AG10803 (cell line): ENCODE measurements at places on chromosomes 13 and 19.

- DNase-seq, result no peak
Measured at GRCh38 chr19:2038284-2039088, 12.6 kb downstream of the MKNK2 start.

GRCh38 chr19:10036601-10037071 is 23.4 kb downstream of the RDH8 start:
- peak; percentile 19 for DNase-seq

GRCh38 chr13:51557875-51558612 is 26.2 kb upstream of the WDFY2 start:
- peak; percentile 74 for DNase-seq

DNA sequence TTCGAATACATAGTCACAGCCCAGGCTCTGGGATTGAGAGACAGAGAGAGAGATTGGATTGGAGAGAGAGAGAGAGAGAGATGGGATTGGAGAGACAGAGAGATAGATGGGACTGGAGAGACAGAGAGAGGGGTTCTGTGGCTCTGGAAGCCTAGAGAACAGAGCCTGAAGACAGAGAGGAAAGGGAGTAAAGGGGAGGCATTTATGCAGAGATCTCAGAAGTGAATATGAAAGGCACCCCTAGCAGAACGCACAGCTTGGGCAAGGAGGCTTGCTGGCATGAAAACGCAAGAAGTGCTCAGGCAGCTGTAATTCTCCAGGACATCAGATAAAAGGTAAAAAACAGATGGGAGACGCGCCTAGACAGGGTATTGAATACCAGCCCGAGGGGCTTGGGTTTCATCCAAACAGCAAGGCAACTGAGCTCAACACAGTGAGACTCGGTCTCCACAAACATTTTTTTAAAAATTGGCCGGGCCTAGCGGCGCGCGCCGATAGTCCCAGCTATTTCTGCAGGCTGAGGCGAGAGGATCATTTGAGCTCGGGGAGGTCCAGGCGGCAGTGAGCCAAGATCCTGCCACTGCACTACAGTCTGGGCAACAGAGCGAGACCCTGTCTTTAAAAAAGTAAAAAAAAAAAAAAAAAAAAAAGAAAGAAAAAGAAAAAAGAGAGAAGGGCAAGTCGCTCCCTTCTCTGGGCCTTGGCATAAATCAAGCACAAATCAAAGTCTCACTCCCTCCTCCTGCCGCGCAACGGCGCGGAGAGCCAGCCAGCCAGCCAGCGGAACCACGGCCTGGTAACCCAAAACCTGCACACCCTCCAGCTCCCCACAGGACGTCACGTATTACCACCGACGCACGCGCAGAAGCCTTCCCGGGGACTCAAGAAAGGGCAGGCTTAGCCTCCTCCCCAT is 774 bp upstream of the PPP2R1A start:
- no peak for DNase-seq

- DNase-seq, result peak; percentile 23
Measured at GRCh38 chr13:49060678-49061387, 85.1 kb downstream of the FNDC3A start.

DNA sequence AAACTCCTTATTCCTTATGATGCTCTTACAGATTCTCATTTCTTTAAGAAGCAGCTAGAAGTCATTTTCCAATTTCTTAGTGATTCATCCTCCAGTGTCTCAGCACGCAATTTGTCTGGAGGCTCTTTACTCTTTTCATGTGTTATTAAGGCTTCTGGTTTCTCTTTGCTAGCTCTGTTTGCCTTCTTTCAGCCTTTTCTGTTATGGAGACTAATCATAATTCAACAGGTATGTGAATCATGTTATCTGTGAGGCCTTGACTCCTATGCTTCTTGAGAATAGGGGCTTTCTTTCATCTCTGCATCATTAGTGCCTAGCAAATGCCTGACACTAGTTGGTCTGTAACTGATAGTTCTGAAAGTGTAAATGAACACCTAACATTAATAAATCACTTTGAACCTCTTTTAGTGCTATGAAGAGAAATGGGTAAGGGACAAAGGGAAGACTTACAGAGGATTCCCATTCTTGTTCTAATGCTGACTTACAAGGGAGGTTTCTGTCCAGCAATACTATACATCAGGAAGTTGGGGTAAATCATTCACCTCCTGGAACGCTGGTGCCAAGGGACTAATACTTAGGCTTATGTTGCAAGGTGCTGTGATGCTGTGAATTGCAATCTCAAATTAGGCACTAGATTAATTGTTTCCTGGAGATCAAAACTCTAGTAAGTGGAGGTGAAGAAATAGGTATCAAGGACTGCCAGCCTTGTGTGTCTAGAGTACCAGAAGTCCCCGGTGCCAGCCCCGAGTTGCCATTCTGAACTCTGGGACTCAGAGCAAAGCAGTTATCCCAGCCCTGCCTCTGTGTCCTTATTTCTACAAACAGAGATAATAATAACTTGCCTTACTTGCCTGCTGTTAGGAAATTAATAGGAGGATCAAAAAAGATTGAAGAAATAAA is 265.6 kb downstream of the DCLK1 start:
- DNase-seq, result no peak

GRCh38 chr13:19150712-19151228 is 30.9 kb downstream of the TUBA3C start:
- DNase-seq, result no peak

DNA sequence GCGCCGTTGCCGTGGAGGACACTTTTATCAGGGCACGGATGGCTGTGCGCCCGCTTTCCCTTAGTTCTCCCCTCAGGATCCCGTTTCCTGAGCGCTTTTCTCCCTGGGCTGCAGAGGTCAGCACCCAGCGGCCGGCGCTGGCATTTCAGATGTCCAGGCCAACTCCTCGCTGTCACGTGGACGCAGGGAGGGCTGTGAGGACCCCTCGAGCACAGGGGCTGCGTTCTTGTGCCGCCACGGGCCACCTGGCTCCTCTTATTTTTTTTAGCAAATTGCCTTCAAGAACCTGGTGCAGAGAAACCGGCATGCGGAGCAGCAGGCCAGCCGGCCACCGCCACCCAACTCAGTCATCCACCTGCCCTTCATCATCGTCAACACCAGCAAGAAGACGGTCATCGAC is 22.3 kb downstream of the ATP4B start:
- no peak for DNase-seq

DNA sequence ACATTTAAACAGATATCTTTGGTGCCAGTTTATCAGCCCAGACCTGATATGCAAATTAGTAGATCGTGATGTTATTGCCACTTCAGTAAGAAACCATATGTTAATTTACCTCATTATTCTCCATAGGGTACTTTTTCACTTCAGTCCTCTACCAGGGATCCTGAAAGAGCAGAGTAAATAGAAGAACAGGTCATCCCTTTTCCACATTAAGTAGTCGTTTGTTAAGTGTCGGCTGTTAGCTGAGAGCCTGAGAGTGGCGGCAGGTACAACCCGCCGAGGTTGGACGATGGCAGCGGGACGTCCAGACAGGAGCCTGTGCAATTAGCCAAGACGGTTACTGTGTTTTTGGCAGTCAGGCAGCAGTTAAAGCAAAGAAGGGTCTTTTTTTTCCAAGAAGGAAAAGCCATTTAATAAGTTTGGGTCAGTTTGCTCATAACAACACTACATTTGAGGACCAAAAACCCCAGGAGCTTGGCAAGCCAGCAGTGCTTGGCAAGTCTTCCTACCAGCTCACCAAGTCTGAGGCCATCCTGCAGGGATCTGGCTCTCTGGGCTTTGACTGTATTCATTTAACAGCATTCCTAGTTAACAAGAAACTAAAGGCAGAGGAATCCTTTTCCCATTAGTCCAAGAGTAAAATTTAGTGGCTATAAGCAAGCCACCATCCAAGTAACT is 231.8 kb downstream of the SHISA2 start:
- no peak for DNase-seq

DNA sequence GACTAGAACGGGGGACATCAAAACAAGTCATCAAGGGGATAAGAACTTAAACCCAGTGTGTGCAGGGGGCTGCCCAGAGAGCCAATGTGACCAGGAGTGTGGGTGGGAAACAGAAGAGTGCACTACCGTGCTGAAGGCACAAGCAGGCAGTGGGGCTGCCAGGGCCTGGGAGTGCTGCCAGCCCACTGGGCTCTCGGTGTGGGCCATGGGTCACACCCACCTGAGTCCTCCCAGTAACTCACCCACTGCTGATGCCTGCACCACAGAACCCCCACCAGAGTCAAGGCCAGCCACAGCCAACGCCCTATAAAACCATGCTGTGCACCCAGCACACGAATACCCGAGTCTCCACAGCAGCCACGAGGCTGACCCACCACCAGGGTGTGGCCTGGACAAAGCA is 8.5 kb downstream of the MED26 start:
- DNase-seq, result peak; percentile 28

DNA sequence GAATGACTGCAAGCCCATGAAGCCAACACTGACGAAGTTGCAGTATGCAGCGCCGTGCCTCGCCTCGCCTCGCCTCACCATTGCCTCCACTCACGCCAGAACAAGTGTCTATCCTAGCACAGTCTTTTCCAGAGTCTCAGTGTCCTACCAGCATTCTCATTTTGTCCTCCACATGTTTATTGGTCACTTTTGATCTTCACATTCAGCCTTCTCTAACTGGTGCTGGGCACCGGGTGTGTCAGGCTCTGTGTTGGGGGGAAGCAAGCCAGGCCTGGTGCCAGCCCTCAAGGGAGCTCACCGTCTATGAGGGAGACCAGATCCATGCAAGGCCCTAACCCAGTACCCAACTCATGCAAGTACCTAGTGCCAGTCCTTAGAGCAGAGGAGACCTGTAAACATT is 69.7 kb upstream of the GPR183 start:
- no peak for DNase-seq

DNA sequence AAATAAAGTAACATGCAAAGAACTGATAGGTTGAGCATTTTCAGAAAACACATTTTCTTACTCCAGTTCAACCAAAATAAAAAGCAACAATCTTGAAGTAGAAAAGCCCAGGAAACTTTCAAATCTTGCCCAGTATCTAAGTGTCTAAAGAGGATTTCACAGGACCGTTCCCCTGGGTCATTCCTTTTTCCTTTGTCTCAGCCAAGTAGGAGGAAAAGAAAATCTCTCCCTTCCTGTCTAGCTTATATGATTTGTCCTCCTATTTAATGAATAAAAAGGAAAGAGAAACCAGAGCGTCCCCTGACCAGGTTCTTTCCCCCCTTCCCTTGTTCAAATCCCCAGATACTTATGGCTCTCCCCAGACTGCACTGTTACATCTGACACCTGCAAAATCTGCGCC is 248.0 kb downstream of the KCTD12 start:
- no peak for DNase-seq

DNA sequence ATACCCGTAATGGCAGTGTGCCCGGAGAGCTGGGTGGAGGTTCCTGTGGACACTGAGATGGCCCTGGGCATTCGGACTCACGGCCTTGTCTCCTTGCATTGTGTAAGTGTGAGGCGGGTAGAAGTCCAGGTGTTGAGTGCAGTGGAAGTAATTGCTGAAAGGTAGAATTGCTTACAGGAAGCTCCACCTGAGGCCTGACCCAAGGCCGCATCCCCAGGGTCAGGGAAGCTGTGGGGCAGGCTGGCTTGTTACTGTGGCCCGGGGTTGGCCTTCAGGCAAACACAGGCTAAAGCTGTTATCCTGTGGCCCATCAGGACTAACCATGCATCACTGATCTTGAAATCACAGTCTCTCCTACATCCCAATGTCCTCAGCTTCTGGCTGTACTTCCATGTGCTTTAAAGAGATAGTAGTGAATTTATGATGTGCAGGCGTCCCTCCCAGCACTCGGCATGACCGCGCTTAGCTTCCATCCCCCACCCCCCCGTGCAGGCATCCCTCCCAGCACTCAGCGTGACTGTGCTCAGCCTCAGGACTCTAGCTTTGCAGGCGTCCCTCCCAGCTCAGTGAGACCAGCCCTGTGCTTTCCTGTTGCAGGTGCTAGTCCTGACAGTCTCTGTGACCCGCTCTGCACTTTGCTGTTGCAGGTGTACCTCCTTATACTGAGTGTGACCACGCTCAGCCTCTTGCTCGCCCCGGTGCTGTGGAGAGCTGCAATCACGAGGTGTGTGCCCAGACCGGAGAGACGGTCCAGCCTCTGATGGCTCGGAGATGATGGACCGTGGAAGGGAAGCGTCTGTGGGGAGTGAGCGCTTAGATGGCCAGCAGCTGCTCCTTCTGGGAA is 35.6 kb upstream of the TFDP1 start:
- no peak for DNase-seq

GRCh38 chr13:72399351-72399750 is 328.1 kb downstream of the MZT1 start:
- no peak for DNase-seq

GRCh38 chr19:14476673-14477401 is 1.7 kb upstream of the PTGER1 start:
- peak; percentile 78 for DNase-seq

DNA sequence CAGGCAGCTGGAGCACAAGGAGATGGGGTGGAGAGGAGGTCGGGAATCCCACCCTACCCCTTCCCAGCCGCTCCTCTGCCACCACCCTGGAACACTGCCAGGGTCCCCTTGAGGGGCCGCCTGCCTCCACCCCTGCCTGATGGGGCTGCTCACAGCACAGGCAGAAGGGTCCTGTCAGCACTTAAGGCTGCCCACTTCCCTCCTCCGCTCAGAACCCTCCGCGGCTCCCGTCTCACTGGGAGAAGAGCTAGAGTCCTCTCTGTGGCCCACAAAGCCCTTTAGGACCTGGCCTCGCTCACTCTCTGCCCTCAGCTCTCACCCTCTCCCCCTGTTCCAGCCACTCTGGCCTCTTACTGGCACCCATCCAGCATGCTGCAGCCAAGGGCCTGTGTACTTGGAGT is 3.4 kb upstream of the POLD1 start:
- no peak for DNase-seq

GRCh38 chr13:92054389-92054788 is 656.0 kb downstream of the GPC5 start:
- no peak for DNase-seq

DNA sequence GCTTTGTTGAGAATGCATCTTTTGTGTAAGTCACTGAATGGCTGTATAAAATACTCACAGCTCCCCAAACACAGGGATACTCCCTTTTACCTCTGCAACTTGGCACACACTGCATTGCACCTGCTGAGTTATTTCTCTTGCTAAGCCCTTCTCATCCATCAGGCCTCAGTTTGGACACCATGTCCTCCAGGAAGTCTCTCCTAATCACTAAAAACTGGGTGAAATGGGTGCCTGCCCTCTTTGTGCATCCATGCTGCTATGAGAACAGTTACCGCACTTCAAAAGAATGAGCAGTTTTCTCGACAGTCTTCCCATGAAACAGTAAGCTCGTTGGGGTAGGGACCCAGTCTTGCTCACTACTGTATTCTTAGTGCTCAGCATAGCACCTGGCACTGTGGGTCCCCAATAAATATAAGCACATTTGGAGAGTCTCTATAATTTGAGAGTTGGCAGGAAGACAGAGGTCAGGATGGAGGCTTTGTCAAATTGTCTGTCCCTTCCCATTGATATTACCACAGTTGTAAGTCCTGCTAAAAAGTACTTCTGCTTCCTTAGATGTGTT is 4.6 kb upstream of the SLC25A30 start:
- no peak for DNase-seq

DNA sequence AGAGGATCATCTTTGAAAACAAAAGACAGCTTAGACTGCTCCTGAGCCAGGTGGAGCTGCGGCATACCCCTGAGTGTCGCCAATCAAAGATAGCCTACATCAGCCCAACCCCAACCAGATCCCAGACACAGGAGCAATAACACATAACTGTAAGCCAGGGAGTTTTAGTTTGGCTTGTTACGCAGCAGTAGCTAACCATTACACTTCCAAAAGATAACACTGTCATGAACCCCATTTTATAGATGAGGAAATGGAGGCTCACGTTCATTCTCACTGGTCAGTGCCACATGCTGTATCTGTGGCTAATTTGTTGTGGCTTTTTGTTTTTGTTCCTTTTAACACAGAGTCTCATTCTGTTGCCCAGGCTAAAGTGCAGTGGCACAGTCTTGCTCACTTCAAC is 47.3 kb downstream of the TINCR start:
- DNase-seq, result no peak
